ENCODE measurements at places on chromosomes 12 and 14. TPM values are rescaled to one million over a fixed set of nuclear protein-coding genes. Genes with fewer than 3 reads are reported as not detected.

Gene TAS2R42
- not detected for total RNA-seq

Gene TAS2R8
- total RNA-seq: 0.18 TPM

Gene TRMT61A
- 12.1 TPM for total RNA-seq

Gene LRP1-AS
- not detected for total RNA-seq

Gene PLEKHG7
- 0.58 TPM for total RNA-seq

Gene IGFBP6
- 32.1 TPM for total RNA-seq

Gene SLC4A8
- 3.0 TPM for total RNA-seq

Gene CAPS2
- 11.9 TPM for total RNA-seq

Gene LTB4R
- 6.7 TPM for total RNA-seq

Gene MMP19
- 1.5 TPM for total RNA-seq

Gene OR4K2
- total RNA-seq: not detected

Gene SLC25A21
- total RNA-seq: 2.0 TPM

Gene SLC10A1
- total RNA-seq: not detected

Gene ORMDL2
- total RNA-seq: 19.3 TPM

Gene DBX2
- total RNA-seq: 0.12 TPM

Gene SCFD1
- total RNA-seq: 157 TPM

Gene AMDHD1
- total RNA-seq: 0.88 TPM

Gene KRT73
- not detected for total RNA-seq

Gene PSEN1
- 65.5 TPM for total RNA-seq

Gene MTHFD1
- 50.9 TPM for total RNA-seq

Gene GPR132
- total RNA-seq: 2.3 TPM

Gene IL31
- total RNA-seq: not detected

Gene KCNC2
- total RNA-seq: 2.2 TPM

Gene CABP1
- total RNA-seq: 1.9 TPM

Gene CCDC175
- total RNA-seq: 1.5 TPM

Gene ANKS1B
- 8.7 TPM for total RNA-seq

Gene KRT77
- total RNA-seq: not detected

Gene CIROP
- not detected for total RNA-seq

Gene SLC25A47
- not detected for total RNA-seq

Gene SRGAP1
- total RNA-seq: 13.0 TPM

Gene KIF5A
- total RNA-seq: 0.35 TPM

Gene NEMF
- 133 TPM for total RNA-seq

Gene P2RX2
- 1.5 TPM for total RNA-seq

Gene TEX52
- not detected for total RNA-seq

Gene LRRIQ1
- total RNA-seq: 17.0 TPM

Gene CCDC198
- 176 TPM for total RNA-seq

Gene CLEC1B
- 1.1 TPM for total RNA-seq

Gene BDKRB1
- 0.23 TPM for total RNA-seq

Gene SPIC
- total RNA-seq: 0.18 TPM

Gene SSPN
- total RNA-seq: 46.1 TPM

Gene GNB3
- 3.7 TPM for total RNA-seq

Gene CLEC14A
- total RNA-seq: 31.0 TPM

Gene OR6C4
- not detected for total RNA-seq

Gene AICDA
- total RNA-seq: 0.23 TPM

Gene CLEC4E
- 1.5 TPM for total RNA-seq

Gene KRT78
- total RNA-seq: not detected

Gene GPR137C
- total RNA-seq: 5.5 TPM

Gene CCDC196
- not detected for total RNA-seq
